AG04449 (cell line): ENCODE measurements at places on chromosomes 12 and 14.

GRCh38 chr14:46840944-46841720, 189.6 kb upstream of the RPL10L start:
- no peak for DNase-seq

- DNase-seq = no peak
Measured at GRCh38 chr12:119157528-119157927, 21.2 kb upstream of the HSPB8 start.

GRCh38 chr12:27554421-27555186, 30.6 kb downstream of the PPFIBP1 start:
- no peak for DNase-seq

DNA sequence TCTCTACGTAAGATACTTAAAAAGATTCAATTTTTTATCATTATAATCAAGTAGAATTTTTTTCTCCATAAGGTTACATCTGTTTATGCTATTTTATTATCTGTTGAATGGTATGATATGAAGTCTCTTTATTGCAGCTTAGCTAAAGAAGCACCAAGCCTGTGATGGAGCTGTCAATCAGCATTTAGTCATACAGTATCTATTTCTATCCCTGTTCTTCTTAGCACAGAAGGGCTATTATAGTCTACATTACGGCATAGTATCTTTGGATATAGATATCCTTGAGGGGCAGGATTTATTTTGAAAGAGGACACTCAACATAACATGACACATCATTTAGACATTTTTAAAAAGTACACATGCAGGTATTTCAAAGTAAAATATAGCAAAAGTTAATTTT, 277.1 kb downstream of the FOXG1 start:
- DNase-seq = no peak

- DNase-seq = no peak
Measured at GRCh38 chr12:70459786-70460185, 93.7 kb downstream of the KCNMB4 start.

- DNase-seq = no peak
Measured at GRCh38 chr12:4796694-4797482, 76.7 kb downstream of the GALNT8 start.

DNA sequence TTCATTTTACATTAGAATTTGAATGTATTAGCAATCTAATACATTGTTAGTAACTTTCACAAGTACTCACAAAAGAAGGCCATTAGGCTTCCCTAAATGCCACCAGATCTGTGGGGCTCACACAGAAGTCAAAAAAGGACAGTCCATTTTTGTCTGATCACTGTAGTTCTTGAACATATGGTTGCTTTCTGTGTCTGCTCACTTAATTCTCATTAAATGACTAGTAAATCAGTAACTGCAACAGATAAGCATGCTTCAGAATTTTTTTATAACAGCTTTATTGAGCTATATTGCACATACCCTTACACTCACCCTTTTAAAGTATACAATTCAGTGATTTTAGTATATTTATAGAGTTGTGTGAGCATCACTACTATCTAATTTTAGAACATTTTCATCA, 71.4 kb downstream of the DENND5B start:
- no peak for DNase-seq

- no peak for DNase-seq
Measured at GRCh38 chr12:126950266-126950665, 1316.7 kb upstream of the TMEM132C start.

- no peak for DNase-seq
Measured at GRCh38 chr14:65222440-65222858, 120.1 kb upstream of the MAX start.

DNA sequence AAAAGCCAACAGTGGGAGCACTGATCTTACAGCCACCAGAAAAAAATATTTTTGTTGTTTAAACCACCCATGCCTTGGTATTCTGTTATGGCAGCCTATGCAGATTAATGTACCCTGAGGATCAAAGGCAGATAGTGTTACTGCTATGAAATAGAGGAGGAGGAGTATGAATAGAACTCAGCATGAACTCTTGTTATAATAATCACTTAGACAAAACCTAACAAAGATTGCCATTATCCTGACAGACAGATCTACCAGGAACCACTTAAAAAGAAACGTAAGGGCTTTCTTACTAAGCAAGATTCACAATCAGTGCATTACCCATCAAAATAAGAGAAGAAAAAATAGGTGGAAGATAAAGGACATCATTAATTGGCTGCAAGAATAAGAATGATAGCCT, 558.3 kb downstream of the GALC start:
- no peak for DNase-seq

DNA sequence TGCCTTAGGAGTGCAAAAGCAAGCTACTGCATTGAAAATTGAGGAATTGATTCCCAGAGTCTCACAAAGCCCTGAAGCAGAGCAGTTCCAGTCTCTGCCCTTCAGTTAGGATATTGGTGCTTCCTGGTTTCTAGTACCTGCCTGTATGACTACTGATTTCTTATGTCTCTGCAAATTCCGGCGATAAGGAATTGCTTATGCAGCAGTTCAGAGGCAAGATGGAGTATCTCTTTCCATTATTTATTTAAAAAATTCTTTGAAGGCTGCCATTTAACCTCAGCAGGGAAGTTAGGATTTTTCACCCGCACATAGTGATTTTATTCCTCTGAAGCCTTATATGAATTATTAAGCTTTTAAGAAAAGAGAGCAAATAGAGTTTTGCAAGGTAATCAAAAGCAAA, 184.9 kb upstream of the SSTR1 start:
- DNase-seq = no peak
